ENCODE measurements at places on chromosomes 1 and 21.

GRCh38 chr1:67589519-67590233, 95.3 kb upstream of the GADD45A start:
- DNase-seq = no peak

DNA sequence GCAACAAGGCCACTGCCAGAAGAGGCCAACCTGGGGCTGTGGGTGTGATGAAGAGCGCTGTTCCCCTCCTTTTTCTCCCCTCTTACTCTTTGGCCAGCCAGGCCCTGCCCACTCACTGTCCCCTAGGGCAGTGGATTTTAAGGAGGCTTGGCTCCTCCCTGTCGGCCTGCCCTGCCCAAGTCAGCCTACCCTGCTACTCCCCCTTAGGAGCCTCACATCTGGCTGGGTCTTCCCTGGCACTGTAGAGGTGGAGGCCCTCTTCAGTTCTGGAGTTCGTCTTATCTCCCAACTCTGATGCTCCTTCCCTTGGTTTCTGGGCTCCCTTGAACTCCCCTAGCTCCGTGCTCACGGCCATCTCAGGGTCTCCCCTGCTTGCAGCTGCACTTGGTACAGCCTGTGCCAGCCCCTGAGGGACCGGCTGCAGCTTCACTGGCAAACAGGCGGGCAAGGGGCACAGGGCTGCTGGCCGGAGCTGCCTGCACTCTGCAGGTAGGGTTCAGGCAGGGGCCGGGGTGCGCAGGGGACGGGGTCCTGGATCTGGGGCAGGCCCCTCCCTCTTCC, 4.0 kb downstream of the AMPD2 start:
- no peak for DNase-seq

- no peak for DNase-seq
Observed at GRCh38 chr1:243968413-243968812, 82.7 kb upstream of the ZBTB18 start.

- no peak for DNase-seq
Observed at GRCh38 chr1:110462093-110462492, 11.1 kb downstream of the PROK1 start.

DNA sequence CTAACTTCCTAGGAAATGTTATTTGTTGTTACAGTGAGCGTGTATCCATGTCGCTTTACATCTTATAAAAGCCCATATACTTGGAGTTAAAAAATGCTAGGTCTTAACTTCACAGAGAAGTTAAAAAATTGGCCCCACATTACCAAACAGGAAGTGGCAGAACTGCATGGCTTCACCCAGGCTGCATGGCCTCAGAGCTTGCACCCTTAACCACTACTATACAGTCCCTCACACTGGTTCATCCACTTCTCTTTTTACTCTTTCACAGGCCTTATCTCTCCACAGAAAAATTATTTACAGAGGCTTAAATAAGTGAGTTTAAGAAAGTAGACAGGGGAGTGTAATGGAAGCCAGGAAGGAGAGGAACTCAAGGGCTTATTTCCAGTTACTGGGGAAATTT, 402.5 kb downstream of the HHAT start:
- DNase-seq = no peak

GRCh38 chr1:30263405-30263804, 460.0 kb downstream of the MATN1 start:
- DNase-seq = no peak

GRCh38 chr1:213977486-213977842, 10.3 kb upstream of the PROX1 start:
- DNase-seq = no peak

- DNase-seq = no peak
Observed at GRCh38 chr1:3277011-3277471, 177.4 kb upstream of the ARHGEF16 start.

- no peak for DNase-seq
Observed at GRCh38 chr1:109268431-109269211, 14.3 kb downstream of the PSRC1 start.

GRCh38 chr1:153627715-153628626, at the start of gene S100A1:
Gene S100A1 (plus strand): TSS chr1:153628434. CDS start chr1:153630522, 2,088 bp downstream.
- DNase-seq = no peak
